ENCODE measurements at places on chromosomes 5 and 9.

DNA sequence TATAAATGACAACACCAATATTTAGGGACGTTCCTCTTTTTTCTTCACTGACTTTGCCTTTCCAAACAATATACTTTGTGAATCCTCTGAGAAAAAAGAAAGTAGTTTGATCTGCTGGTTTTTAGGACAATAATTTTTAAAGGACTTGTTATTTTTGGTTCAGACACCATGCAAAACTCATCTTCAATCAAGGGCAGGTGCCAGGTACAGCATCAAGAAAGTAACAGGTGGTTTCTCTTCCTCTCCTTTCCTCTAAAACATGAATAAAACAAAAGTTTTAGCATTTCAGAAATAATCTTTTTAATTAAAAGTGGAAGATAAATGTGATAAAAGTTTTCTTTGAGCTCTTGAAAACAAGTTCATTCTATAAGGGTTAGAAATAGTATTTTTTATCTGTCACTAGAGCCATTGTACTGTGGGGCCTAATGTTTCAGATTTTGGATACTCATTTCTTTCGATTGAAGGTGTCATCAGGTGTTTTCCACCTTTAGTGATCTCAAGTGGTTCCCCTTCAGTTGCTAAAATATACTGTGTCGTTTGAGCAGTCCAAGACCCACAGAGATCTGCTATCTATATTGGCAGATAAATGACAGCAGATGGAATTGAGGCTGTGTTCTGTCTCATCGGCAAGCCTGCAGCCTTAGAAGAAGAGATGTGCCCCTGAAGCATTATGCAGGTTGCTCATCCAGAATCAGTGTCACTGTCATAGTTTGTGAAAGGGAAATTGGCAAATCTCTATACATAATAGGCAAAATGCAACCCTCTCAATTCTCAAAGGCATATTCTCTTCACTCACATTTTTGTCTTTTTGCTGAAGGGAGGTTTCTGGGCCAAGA lies 499.7 kb downstream of the PDE4D start:
- DNase-seq: no peak

DNA sequence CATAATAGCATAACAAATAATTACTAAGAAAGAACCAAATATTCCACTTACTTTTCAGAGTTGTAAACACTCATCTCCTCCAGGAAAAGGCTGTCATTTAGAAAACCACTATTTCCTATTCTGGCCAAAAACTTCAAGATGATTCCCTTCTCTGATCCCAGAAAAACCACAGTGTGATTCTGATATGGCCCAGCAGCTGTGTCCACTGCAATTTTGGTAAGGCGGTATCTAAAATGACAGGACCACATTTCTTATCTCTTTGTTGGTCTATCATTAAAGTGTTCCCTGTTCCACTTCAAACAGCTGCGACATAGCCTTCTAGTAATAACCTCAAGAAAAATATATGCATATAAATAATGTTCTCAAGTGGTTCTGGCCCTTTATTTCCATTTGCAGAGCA lies 96.1 kb downstream of the SEMA6A start:
- DNase-seq: no peak

GRCh38 chr5:132090107-132090506 lies 16.5 kb downstream of the CSF2 start:
- DNase-seq: no peak

GRCh38 chr5:9774472-9775079 lies 144.4 kb upstream of the TAS2R1 start:
- DNase-seq: peak; percentile 89

GRCh38 chr5:138927979-138928378 lies 52.8 kb upstream of the LRRTM2 start:
- DNase-seq: no peak

DNA sequence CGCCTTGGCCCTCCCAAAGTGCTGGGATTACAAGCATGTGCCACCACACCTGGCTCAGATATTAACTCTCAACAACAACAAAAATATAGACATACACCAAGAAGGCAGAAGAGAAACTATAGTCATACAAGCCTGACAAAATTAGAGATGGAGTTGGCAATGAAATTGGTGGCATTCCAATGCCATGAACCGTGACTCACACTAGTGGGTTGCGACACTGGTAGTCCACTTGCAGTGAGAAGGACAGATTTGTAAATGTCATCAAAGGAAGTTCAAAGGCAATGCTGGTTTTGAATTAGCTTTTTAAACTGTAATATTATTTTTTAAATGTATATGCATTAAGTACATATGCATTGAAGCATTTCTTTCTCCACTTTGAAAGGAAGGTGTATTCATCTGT lies 8.5 kb upstream of the DNAJC25 start:
- DNase-seq: no peak

Measured in mesendoderm (in vitro differentiated cells).